HT-29 (cell line): ENCODE measurements at places on chromosomes 4 and X. TPM values are rescaled to one million over a fixed set of nuclear protein-coding genes. Genes with fewer than 3 reads are reported as not detected.

CPLX1 gene
- 0.28 and 0.73 TPM in 2 replicates for total RNA-seq

GRCh38 chr4:174080361-174080760, 203.1 kb downstream of the FBXO8 start:
- no peak for DNase-seq

FHIP1A gene
- 1.8 and 2.2 TPM in 2 replicates for total RNA-seq

USP26 gene
- not detected in 2 replicates for total RNA-seq

DNA sequence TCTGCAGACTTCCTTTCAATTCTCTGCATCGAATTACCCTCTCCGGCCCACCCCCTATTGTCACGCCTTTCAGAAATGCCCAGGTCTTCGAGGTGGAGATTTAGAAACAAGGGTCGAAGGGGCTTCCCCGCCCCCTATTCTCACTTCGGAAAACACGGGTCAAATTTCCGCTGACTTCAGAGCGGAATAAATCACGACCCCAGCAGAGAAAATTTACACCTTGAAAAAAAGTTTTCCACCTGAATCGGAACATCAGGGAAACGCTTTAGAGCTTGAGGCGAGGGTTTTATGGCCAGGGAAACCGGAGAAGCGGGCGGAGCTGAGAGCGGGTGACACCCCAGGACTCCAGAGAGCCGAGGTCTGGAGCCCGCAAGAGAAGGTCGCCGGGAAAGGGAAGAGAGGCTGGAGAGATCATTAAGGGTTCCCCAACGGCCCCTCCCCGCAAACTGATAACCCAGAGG, 1.6 kb downstream of the SHISA3 start:
- DNase-seq = no peak

DNA sequence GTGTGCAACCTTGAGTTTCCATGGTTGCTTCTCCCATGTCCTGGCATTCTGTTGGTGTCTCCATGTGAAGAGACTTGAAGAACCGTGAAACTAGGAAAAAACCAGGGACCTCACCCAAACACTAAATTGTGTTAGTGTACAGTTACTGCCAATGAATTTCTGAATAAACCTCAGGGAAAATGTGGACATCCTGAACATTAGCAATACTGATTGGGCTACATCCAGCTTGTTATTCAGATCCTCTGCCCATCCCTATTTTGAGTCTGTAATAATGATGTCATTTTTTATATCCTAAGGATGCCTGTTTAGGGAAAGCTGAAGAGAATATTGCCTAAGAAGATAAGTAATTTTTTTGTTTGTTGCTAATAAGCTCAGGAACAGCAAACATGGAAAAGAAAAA, 262.7 kb downstream of the TMA16 start:
- DNase-seq = no peak

DNA sequence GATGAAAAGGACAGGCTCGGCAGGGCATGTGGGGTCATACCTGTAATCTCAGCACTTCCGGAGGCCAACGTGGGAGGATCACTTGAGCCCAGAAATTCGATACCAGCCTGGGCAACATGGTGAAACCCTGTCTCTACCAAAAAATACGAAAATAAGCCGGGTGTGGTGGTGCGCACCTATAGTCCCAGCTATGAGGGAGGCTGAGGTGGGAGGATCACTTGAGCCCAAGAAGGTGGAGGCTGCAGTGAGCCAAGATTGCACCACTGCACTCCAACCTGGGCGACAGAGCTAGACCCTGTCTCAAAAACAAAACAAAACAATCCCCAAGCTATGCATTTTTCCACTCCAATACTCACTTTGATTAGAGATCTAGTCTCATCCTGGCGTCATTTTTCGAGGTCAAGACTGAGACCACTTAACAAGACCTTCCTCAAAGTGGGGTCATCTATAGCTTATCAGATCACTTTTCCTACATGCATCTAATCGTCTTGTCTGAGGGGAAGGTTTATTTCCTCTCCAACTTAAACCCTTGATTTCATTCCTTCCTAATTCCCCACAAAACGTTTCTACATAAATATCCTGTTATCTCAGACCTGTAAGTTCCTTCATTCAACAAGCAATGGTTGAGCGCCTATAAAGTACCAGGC, 1.3 kb downstream of the NKAP start:
- no peak for DNase-seq

DNA sequence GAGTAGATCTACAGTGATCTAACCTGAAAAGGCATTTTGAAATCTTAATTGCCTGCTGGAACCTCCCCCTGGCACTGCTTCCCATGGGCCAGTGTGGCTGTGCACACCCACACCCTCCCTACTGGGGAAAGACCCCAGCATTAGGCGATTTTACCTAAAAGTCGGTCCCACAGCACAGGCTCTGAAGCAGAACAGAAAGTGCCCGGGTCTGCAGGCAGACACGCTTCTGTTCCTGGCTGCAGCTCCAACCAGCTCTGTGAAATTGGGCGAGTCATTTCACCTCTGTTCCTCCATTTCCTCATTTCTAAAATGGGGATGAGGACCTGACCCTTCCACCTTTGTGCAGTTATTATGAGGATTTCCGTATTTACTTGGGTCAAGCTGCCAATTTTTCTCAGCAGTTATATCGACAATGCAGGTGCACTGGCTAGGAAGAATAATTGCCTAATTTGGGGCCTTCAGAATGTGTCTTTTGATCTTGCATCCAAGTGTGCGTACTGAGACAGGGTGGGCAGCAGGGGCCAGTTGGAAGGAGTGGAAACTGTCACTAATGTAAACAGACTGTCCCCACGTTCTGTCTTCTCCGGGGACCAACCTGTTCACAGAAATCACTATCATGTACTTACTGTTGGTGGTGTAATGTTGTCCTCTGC, 7.1 kb downstream of the KLF3 start:
- peak; percentile 47 for DNase-seq

DNA sequence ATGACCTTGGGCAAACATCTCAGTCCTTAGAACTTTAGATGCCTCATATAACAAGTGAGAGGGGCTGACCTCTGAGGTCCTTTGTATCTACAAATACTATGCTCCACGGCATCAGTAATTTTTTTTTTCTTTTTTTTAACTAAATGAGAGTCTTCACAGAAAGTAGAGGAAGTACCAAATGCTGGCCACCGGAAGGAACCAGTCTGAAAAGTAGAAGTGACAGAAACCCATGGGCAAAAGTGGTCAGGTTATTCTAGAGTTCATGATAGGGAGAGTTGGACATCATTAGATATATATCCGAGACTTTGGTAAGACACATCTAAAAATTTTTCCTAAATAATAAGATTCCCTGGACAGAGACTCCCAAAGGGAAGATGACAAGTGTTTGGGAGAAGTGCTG, 53.7 kb downstream of the COQ2 start:
- DNase-seq = no peak

DNA sequence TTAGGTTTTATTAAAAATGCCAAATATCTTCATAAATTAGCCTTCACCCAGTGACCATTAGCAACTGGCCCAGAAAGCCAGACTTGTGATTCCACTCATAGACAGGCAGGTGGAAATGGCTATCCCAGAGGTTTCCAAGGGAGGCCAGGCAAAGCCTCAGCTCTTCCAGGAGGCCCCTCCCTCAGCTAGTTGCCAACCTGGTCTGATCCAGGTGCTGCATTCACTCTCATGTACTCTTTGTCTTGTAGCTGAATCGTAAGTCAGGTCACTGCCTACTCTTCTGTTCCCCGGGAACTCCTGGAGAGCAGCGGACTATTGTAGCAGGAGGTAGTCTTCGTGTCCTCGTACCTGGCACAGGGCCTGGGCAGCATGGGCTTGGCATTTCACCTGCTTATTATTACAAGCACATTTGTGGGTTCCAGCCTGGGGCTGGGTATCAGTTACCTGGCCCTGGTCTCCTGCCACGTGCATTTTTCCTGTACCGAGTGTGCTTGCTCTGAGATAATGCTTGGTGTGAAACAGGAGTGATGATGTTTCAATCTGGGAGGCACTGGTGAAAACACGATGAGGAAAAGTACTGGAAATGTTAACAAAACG, 101.6 kb downstream of the FAM193A start:
- DNase-seq = no peak

FGD1 gene
- total RNA-seq = 0.13 and 0.18 TPM in 2 replicates

- peak; percentile 79 for DNase-seq
These were observed 44.2 kb downstream of the TBC1D14 start for GRCh38 chr4:6953751-6954380.

DNA sequence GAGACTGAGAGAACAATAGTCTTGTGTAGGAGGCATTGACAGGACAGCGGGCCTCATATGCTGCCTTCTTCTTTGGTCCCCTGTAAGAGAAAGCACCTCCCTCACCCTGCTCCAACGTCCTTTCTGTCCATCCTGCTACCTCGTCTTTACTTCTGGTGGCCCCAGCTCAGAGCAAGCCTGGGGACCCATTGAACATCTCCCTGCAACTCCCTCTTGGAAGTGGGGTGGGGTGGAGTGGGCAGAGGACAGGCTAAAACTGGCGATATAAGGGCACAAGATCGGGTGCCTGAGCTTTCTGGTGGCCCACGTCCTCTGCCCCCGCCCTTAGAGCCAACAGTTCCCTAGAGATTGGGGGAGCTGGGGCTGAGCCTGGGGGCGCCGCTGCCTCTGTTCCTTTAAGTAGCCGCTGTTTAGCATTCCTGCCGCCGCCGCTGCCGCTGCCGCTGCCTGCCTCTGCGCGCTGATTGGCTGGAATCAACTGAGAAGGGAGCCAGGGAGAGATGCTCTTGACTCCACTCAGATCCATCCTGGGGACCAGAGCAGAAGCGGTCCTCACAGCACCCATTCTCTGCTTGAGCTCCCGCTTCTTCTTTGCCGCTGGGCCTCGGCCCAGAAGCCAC, at the start of gene DLG3:
Gene DLG3, plus strand, starts transcription at position 510 of the 620 bp plus-strand sequence. CDS start 367 bp downstream, outside the sequence.
- DNase-seq = no peak

MMRN1 gene
- 0.03 TPM in 1 of 2 replicates, not detected in the other for total RNA-seq

DNA sequence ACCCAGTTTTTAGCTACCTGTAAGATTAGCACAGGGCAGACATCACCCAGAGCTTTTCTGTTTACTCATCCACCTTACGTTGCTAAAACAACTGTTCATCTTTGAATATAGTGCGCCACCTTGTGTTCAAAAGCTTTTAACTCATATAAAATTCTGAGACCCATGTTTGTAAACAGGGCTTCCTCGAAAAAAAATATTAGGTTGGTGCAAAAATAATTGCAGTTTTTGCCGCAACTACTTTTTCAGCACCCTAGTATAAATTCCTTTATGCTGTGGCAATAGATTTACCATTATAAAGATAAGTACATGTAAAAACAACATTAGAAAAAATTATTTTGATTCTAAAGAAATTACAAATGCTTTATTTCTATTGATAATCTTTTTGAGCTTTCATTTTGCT, 147.9 kb downstream of the LRBA start:
- DNase-seq = peak; percentile 84

DNA sequence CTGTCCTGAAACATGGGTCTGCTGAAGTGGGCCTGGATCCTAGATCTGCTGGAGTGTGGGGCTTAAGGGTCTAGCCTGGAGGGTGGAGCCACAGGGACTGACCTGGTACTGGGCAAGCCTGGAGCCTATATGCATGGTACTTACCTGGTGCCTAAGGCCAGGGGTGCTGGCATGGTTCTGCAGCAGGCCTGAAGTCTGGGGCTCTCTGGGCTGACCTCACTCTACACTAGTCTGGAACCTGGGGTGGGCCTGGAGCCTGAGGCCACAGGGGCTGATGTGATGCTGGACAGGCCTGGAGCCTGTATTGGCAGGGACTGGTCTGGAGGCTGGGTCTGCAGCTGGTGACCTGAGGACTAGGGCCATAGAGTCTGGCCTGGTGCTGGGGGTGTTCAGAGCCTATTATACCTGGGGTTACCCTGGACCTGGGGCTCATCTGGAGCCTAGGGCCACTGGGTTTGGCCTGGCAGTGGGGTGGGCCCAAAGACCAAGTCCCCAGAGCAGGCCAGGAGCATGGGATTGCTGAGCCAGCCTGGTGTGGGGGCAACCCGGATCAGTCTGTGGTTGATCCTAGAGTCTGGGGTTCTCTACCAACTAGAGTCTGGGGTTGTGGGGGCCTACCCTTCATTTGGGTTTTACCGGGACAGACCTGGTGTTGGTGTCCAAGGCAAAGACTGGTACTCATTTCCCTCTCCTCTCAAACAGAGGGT, 179.6 kb downstream of the SLC4A4 start:
- DNase-seq = no peak

DNA sequence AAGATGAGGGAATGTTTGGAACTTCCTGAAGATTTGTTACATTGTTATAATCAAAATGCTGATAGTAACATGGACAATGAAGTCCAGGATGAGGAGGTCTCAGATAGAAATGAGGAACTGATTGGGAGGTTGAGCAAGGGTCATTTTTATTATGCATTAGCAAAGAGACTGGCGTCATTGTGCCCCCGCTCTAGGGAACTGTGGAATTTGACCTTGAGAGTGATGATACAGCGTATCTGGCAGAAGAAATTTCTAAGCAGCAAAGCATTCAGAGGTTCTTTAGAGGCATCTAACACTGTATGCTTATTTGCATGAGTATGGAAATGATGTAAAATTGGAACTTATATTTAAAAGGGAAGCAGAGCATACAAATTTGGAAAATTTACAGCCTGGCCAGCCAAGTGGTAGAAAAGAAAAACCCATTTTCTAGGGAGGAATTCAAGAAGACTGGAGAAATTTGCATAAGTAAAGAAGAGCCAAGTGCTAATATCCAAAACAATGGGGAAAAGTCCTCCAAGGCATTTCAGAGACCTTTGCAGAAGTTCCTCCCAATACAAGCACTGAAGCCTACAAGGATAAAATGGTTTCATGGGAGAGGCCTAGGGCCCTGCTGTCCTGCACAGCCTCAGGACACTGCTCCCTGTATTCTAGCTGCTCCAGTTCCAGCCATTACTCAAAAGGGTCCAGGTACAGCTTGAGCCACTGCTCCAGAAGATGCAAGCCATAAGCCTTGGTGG, 483.0 kb upstream of the NDST4 start:
- no peak for DNase-seq

CYSLTR1 gene
- not detected in 2 replicates for total RNA-seq

DNA sequence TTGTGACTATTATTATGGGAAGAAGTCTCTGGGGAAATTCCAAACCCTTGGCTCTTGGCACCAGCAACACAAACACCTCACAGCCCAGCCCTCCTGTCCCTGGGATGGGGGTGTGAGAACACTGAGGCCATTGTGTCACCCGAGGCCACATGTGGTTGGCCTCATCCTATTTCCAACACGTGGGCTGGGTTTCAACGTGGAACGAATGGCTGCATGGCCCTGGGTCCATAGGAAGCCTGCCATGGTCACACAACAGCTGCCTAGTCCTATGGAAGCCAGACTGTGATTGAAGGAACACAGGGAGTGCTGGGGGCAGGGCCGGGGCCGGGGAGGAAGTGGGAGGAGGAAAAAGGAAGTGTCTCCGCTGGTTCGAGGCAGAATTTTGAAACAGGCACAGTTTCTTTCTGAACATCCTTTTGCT, 10.0 kb downstream of the CLCN4 start:
- no peak for DNase-seq

- no peak for DNase-seq
These were observed 421.5 kb downstream of the NLGN4X start for GRCh38 chrX:5807181-5807580.

DNA sequence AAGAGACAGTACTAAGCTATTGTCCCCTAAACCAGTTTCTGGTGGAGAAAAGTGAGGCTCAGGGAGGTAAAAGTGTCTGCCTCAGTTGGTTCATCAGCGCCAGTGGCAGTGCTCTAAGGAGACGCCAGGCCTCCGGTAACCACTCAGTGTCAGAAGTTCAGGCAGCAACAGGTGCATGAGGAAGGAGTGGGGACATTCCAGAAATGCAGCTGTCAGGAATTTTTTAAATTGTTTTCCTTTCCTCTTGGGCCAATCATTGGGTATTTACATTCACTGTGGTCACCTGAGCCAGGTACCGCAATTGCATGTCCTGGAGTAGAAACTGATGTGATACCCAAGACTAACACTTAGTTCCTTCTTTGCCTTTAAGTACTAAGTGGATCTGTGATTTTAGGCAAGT, 40.2 kb upstream of the HS3ST1 start:
- peak; percentile 69 for DNase-seq
